ENCODE measurements at places on chromosomes 4 and X. TPM values are rescaled to one million over a fixed set of nuclear protein-coding genes. Genes with fewer than 3 reads are reported as not detected.

FRAS1 gene
- total RNA-seq: 11.7 TPM

ITIH6 gene
- total RNA-seq: not detected

TRIML2 gene
- total RNA-seq: not detected

SPANXA2 gene
- total RNA-seq: not detected

CRLF2 gene
- total RNA-seq: 0.93 TPM

TRPC3 gene
- total RNA-seq: 8.9 TPM

- ATAC-seq: no peak
Measured at GRCh38 chrX:153684467-153685155, 3.1 kb upstream of the SLC6A8 start.

- ATAC-seq: no peak
Measured at GRCh38 chr4:111393781-111394180, 751.5 kb upstream of the FAM241A start.

DNA sequence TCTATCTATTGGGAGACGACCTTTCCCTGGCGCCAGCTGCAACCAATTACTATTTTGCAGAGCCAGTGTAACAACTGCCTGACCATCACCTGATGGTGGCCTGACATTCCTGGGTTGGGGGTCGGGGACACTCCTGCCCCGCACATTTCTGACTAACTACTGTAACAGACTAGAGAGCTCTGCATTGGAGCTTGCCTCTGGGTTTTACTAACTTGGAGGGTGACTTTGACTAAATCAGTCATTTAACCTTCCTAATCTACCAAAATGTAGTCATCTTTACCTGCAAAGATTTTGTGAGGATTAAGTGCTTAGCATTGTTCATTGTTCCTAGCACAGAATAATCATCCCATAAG is 37.5 kb upstream of the ABCG2 start:
- no peak for ATAC-seq

DNA sequence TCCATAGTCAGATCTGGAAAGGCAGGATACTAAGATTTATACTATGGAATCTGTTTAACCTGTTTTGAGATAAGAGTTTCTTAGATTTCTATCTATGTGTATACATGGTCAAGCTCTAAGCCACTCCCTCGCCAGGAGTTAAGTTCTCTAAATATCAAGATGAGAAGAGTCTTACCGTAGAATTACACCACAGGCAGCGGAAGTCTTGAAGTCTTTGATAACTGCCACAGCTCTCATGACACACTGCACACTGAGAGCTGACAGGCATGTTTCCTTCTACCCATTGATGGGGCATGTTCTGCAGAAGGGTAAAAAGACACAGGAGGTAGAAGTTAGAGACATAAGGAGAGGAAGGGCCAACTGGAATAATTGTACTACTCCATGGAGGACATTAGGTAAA is 67.7 kb downstream of the DGKK start:
- ATAC-seq: no peak

DNA sequence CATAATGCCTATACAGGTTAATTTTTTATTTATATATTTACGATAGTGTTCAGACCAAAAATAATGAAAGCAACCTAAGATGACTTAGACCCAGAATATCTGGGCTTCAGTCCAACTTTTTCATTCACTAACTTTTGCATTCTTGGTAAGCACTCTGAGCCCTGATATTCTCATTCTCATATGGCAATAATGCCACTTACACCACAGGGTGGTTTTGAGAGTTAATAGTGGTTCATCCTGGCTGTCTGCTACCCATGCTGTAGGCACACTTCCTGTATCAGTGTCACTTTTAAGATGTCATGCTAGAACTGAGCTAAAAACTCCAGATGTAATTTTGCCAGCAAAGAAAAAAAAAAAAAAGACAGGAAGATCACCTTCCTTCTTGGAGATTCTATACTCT is 508.7 kb upstream of the FMR1 start:
- no peak for ATAC-seq

- ATAC-seq: no peak
Measured at GRCh38 chr4:168361365-168362024, 42.9 kb upstream of the DDX60 start.

- ATAC-seq: no peak
Measured at GRCh38 chr4:178068136-178068535, 625.9 kb upstream of the AGA start.

DNA sequence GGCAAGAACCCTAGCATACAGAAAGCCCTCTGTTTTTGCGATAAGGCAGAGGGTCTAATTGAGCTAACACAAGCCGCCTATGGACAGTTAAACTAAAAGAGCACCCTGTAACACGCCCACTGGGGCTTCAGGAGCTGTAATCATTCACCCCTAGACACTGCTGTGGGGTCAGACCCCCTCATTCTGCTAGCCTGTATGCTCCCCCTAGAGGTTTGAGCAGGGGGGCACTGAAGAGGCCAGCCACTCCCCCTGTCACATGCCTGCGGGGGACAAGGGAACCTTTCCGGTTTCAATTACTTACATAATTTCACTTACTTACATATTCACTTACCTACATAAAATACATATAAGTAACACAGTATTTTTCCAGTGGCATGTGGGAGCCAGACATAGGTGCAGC is 469.5 kb upstream of the FAM241A start:
- no peak for ATAC-seq

GRCh38 chr4:1601852-1602654 is 82.1 kb downstream of the FAM53A start:
- ATAC-seq: no peak

- peak; percentile 79 for ATAC-seq
Measured at GRCh38 chrX:100477958-100478357, 67.9 kb upstream of the PCDH19 start.

DNA sequence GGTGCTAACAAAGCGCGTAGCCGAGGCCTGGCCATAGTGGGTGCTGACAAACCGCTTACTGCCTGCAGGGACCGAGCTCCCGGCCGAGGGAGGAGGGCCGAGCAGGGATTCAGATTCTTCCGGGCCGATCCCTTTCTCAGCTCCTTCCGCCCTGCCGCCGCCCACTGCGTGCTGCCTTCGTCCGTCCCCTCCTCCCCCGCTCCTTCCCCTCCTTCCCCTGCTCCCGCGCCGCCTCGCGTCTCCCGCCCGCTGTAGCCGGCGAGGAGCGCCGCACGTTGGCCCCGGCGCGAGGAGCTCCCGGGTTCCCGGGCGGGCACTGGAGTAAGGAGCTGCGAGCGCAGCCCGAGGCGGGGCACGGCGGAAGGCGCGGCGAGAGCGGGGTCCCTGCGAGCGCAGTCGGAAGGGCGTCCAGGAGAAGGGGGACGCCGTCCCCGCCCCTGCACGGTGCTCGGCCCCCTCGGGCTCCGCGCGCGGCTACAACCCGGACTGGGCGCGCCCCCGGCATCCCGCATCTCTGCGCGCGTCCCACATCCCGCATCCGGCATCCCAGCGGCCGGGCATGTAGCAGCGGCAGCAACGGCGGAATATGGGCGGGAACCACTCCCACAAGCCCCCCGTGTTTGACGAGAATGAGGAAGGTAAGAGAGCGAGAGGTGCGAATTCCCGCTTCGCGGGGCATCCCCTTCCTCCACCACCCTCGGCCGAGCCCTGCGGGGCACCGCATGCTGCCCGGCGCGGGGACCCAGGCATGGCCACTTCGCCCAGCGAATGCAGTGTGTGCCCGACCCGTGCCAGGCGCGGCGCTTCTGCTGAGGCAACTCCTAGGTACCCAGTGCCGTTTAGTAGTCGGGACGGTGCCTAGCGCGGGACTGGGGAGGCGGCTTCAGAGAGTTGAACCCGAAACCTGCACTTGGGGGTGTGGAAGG is at the start of gene STK32B:
TSS of gene STK32B (plus strand) at position 203 of the 926 bp plus-strand sequence.
- peak; percentile 78 for ATAC-seq

DNA sequence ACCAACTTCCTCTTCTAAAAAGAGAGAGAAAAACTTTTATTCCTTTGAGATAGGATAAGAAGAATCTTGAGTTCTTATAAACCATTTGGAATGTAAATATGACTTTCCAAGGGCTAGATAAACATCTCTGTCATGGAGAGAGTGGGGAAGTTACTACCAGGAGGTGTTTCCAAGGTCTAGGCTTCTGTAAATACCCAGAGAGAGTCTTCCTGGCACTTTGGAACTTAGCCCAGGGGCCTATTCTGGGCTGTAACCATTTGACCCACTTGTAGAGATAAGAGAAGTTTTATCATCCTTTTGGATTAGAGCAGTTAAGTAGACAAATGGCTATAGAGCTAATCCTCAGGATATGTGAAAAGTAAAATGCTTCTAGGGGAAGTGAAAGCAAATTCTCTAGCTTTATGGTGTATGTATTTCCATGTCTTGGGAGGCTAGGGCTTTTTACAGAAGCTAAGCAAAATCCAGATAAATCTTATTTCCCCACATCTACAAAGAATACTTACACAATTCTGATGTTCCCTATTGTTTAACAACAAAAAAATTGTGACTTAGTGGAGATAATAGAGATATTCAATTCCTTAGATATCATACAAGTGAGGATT is 51.1 kb downstream of the MCUB start:
- no peak for ATAC-seq

DNA sequence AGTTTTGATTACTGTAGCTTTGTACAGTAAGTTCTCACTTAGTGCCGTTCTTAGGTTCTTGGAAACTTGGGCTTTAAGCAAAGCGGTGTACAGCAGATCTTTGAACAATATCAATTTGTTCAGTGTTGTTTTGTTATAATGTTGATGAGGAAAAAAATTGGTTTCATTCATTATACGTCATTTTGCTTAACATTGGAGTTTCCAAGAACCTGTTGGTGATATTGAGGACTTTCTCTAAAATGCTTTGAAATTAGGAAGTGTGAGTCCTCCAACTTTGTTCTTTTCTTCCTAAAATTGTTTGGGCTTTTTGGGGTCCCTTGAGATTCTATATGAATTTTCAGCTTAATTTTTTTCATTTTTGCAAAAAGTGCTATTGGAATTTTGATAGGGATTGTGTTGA is 49.1 kb downstream of the STAG2 start:
- no peak for ATAC-seq

- no peak for ATAC-seq
Measured at GRCh38 chr4:119933606-119934005, 133.0 kb downstream of the MAD2L1 start.

DNA sequence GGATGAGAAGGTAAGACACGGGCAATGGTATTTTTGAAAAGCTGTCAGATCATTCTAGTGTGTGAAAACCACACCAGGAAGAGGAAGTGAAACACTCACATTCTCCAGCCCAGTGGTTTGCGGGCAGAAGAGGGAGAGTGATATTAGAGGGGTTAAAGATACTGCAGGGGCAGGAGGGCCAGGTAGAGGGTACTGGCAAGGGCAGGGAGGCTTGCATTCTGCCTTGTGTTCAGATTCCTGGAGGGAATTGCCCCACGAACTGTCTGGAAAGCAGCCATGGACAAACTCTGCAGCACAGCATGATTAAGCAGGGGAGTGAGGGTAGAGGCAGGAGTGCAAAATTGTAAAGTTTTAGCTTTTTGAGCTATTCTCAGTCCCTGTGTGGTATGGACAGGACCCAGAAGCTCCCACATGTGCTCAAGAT is 30.9 kb downstream of the NIPAL1 start:
- ATAC-seq: no peak

GRCh38 chr4:3851211-3851610 is 85.0 kb downstream of the ADRA2C start:
- no peak for ATAC-seq

DNA sequence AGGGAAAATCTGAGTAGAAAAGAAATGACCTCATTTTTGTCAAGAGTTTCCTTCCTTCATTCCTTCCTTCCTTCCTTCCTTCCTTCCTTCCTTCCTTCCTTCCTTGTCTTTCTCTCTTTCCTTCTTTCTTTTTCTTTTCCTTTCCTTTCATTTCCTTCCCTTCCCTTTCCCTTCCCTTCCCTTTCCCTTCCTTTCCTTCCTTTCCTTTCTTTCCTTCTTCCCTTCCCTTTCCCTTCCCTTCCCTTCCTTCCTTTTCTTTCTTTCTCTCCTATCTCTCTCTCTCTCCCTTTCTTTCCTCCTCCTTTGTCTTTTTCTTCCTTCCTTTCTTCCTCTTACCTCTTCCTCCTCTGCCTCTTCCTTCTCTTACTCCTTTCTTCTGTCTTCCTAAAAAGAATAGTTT is 347.6 kb downstream of the FAM47A start:
- ATAC-seq: no peak

- no peak for ATAC-seq
Measured at GRCh38 chrX:127888767-127889166, 163.4 kb downstream of the ACTRT1 start.

- no peak for ATAC-seq
Measured at GRCh38 chr4:40462326-40462725, 127.2 kb downstream of the CHRNA9 start.

GRCh38 chr4:4980621-4981230 is 38.5 kb downstream of the CYTL1 start:
- ATAC-seq: no peak

DNA sequence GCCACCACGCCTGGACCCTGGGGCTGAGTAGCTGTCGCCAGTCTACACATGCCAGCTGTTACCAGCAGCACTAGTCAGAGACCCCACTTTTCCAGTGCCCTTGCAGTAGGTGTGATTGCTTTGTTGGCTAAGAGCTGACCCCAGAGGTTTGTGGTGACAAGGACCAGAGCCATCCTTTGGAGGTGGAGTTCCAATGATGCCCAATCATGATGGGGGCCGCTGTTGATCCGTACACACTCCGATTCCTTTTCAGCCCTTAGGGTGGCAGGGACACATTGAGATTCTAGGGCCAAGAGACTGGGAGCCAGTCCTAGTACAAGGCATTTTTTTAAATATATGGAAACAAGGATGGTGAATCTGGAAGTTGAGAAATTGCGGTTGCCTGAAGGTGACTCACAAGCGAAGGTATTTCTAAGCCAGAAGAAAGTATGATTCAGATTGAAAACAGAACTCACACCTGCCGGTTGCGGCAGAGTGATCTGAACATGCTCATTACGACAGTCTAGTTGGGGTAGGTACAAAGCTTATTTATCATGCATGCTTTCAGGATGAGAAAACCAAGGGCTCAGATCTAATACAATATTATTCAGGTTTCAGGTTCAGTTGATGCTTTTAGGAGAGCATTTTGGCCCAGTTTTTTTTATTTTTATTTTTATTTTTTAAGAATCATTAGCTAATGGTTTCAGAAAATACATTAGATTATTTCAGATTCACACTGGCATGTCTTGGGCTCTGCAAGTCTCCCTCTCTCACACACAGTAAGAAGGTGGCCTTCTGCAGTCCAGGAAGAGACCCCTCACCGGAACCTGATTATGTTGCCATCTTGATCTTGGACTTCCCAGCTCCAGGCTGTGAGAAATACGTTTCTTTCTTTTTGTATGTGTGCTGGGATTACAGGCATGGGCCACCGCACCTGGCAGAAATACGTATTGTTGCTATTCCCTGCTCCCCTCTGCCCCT is 43.4 kb downstream of the SHROOM2 start:
- ATAC-seq: no peak

GRCh38 chrX:31420302-31420701 is 348.5 kb upstream of the FTHL17 start:
- ATAC-seq: no peak

DNA sequence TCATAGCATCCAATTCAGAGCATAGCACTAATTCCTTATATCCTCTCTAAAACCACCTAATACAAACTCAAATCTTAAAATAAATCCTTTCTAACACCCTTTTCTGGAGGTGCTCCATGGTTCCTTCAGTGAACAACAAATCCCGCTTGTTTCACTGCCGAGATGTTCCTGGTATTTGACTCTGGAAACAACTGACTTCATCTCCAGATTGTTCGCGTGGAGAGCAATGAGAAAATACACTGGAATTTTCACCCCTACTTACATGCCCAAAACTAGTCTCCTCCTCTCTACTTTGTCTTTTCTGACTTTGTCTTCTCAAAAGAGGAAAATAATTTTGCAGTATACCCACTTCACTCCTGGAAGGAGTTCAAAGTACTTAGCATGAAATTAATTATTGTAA is 129.0 kb downstream of the PLS3 start:
- ATAC-seq: peak; percentile 16

All from gastroesophageal sphincter (tissue), 4 donors.